Activated CD8-positive, alpha-beta memory T cell treated with anti-CD3 and anti-CD28 coated beads for 4 hours (primary cell): ENCODE measurements at places on chromosomes 7 and 10.

- no peak for DNase-seq
Measured at GRCh38 chr10:29150010-29150409, 138.9 kb upstream of the LYZL1 start.

GRCh38 chr10:131655101-131655849 lies 245.5 kb upstream of the PPP2R2D start:
- no peak for DNase-seq

- no peak for DNase-seq
Measured at GRCh38 chr7:153454306-153454705, 597.9 kb upstream of the DPP6 start.

DNA sequence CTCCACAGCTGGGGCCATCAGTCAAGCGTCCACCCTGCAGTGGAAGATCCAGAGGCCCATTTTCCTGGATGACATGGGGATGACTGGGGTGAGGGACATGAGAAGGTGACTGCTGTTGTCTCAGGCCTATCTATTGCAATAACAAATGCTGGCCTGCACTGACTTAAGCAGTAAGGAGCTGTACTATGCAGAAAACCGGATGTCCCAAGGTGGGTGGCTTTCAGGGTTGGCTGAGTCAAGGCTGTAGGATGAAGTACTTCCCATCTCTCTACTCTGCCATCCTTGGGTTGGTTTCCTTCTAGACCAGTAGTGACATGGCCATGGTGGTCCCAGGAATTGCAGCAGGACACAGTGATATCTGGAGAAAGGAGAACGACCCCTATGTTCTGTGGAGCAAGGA lies 48.1 kb downstream of the NEURL1 start:
- no peak for DNase-seq

GRCh38 chr7:154167807-154168206 lies 115.6 kb downstream of the DPP6 start:
- no peak for DNase-seq

GRCh38 chr10:121854809-121855445 lies 72.9 kb downstream of the ATE1 start:
- no peak for DNase-seq

GRCh38 chr7:116037401-116037800 lies 6.8 kb upstream of the TFEC start:
- DNase-seq, result no peak

DNA sequence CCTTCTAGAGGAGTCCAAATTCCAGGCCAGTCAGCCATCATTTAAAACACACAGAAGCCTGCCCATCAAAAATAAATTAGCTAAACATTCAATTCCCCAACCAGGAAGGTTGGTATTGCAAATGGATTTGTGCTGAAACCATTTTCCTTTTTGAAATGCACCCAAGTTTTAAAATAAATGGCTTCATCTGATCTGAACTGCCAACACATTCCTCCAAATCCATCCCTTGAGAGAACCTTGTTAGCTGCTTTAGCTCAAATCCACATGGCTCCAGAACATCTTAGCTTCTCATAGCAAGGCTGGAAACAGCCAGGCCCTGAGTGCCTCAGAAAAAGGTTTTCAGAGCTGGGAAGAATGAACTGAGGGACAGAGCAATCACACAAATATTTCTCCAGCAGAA lies 306.3 kb downstream of the FZD1 start:
- no peak for DNase-seq

- no peak for DNase-seq
Measured at GRCh38 chr10:30675791-30676718, 46.5 kb upstream of the LYZL2 start.

DNA sequence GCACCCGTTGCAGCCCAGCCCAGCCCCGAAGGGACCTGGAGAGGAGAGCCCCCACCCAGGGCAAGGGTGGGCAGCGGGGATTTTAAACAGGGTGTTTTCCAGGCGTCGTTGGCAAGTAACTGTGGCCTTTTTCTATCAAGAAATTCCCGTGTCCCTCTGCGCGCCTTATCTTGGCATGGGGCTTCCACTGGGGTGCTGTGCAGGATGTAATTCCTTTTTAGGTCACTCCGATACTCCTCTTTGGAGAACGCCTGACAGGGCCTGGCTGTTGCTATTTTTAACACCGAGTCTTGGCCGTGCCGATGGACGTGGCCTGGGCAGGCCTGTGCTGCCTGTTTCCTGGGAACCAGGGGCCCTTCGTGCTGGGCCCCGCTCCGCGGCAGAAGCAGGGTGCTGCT lies 93.8 kb downstream of the INPP5A start:
- DNase-seq, result no peak

DNA sequence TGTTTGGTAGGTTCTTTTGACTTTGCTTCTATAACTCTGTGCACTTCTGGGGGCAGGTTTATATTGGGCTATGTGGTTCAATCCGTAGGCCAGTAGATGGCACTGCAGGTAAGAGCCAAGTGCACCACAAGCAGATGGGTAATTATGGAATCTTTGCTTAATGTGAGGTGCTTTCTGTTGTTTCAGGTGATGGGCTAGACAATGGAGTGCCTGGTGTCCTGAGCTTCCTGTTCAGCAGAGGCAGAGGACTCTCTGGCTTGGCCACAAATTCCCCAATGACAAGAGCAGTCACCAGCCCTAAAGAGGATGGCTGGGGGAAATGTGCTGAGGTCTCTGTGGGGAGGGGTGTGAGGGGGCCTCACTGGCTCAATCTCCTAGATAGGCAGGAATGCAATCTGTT lies 455.0 kb downstream of the CCSER2 start:
- DNase-seq, result no peak

GRCh38 chr7:148218603-148219002 lies 372.0 kb upstream of the C7orf33 start:
- no peak for DNase-seq

DNA sequence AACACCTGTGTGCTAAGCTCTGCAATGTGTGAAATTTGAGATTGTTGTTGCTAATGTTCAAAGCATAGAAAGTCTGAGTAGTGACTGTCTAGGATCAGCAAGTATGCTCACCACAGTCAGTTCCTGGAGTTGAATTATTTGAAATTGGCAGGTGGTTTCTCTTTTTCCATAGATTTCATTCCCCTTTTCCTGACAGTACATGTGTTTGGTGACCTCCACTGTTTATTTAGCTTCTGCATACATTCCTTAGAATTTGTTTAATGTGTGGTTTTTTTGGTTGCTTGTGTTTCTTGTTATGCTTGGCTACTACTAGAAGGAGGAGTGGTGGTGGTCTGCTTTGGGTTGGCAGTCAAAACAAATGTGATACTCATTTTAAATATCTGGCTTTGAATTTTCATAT lies 52.3 kb downstream of the FOXP2 start:
- no peak for DNase-seq

DNA sequence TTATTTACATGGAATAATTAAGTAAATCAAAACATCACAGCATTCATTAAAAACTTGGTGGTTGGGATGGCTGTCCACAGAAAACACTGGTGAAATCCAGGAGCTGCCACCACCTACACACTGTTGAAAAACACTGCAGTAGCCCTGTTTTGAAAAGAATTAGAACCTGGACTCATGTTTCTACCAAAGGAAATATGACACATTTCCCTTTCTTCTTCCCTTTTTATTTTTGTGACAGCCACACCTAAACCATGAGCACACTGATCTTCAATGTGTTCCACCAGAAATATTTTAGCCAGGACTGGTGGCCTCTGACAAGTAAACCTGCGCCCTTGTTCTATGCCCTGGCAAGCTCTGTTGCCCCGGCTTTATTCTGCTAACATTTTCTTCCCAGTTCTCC lies 3.3 kb downstream of the TMEM140 start:
- DNase-seq, result no peak

GRCh38 chr7:81068-81925 lies 111.1 kb upstream of the FAM20C start:
- no peak for DNase-seq

- DNase-seq, result no peak
Measured at GRCh38 chr7:98970016-98970615, 91.8 kb downstream of the TRRAP start.

DNA sequence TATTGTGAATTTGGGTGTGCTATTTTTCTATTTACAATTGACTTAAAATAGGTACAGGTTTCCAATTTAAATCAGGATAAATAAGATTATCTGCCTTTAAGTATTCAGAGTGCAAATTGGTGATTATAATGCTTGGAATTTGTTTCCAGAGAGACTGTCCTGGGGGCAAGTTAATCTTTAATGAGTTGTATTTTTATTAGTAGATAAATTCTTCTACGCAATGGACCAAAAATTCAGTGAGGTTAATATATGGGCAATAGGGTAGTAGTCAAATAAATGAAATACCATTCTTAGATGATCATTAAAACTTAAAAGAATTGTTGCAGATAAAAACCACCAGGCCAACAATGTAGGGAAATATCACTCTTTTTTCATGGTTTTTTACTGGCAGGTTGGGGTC lies 3.4 kb downstream of the BICC1 start:
- no peak for DNase-seq

- no peak for DNase-seq
Measured at GRCh38 chr7:46450886-46451285, 529.8 kb upstream of the IGFBP3 start.

DNA sequence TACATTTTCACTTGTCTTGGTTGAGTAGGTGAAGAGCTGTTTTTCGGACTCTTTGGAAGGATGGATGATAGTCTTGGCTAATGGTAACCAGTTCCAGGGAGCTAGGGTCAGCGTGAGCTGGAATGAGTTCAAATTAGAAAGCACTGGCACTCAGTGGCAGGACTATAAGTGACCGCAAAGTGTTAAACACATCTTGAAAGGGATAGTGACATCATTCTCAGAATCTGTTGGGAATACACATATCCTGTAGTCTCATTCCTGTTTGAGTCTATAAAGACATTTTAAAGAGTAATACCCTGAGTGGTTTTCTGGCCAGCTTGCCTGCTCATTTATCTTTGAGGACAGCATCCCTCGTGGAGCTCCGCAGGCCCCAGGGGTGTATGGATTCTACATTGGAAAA lies 56.7 kb upstream of the TMEM248 start:
- DNase-seq, result no peak

DNA sequence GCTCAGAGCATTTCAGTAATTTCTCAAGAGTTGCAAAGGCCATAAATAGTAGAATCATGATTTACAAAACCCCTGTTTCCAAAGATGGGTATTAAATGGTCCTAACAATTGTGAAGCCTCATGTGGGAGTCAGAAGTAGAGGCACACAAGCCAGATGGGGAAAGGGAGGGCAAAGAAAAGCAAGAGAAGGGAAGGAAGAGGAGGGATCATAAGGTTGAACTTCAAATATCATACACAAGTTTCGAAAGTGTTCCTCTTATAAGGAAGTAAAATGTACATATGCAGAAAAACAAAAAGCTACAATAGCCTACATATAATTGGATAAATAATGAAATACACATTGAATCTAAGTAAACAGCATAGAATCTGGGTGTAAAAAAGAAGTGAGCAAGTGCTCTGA lies 6.0 kb downstream of the LIPN start:
- no peak for DNase-seq

DNA sequence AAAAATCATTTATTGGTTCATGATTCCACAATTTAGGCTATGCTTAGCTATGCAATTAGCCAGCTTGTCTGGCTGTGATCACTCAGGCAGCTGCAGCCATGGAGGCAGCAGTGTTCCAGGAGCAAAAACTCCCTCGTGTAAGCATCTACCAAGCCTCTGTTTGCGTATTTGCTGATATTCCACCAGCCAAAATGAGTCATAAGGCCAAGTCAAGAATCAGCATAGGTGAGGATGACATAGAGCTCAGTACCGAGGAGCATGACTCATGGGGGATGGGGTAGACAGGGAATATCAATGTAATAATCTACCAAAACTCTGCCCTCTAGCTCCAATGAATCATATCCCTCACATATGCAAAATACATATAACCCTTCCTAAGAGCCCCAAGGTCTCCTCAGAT lies 63.3 kb downstream of the IMMP2L start:
- no peak for DNase-seq

GRCh38 chr7:111029574-111030251 lies 61.2 kb upstream of the LRRN3 start:
- DNase-seq, result no peak

- no peak for DNase-seq
Measured at GRCh38 chr7:34747867-34748727, 90.1 kb downstream of the NPSR1 start.

- no peak for DNase-seq
Measured at GRCh38 chr10:125591886-125592285, 91.1 kb downstream of the TEX36 start.

GRCh38 chr10:7458556-7458955 lies 47.7 kb upstream of the SFMBT2 start:
- no peak for DNase-seq

- DNase-seq, result peak; percentile 35
Measured at GRCh38 chr7:130961128-130961601, 227.2 kb upstream of the KLF14 start.

DNA sequence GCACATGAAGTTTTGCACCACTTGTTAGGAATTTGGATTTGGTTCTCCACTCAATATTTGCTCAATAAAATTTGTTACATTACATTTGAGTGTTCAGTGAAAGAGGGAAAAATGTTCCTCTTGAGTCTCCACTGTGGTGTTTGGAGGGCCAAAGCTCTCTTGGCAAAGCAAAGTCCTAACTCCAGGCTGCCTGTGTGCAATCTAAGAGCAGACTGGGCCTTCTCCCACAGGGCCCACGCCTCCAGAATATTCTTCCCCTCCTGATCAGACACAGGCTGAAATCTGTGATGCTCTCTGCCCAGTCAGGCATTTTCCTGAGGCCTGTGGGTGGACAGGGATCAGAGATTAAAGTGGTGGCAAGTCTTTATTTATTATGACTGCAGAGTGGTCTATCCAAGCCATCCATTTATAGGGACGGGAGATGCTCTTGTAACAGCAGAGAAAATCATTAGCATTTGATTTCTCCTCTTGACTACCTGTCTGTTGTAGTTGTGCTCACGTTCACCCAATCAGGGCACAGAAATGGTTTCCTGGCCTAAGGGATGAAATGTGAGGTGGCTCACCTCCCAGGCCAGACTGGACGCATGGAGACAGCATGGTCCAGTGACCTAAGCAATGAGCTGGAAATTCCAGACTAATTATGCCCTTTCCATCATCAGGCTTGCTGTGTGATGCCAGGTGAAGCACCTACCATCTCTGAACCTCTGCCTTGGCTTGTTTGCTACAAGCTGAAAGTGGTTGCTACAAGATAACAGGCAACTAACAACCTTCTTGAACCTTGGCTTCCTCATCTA lies 147.1 kb upstream of the NRBF2 start:
- no peak for DNase-seq
